Stimulated activated CD8-positive, alpha-beta memory T cell treated with anti-CD3 and anti-CD28 coated beads, Interleukin-4, amount 100 ng/mL, for 24 hours (primary cell): ENCODE measurements at places on chromosomes 7 and 10.
A peak's percentile ranks its signal among the peaks of the same experiment; 100 is the strongest.

DNA sequence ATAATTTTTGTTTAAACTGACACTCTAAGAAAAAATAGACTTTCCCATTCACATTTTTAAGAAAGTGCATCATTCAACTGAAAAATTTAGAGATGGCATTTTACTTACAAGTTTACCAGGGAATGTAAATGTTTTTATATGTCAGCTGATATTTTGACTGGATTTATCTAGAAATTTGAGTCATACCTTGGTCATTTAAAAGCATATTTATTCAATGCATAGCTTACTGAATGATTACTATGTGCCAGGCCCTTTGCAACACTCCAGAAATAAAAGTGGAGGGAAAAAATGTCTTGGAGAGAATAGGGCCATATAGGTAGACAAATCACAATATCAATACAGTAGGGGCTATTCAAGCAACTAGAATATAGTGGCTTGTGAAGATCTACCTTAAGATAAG, 98.4 kb upstream of the FAM3C start:
- DNase-seq = no peak

GRCh38 chr10:102801978-102802377, 35.2 kb downstream of the CYP17A1 start:
- no peak for DNase-seq

GRCh38 chr10:63199716-63200115, 66.6 kb downstream of the NRBF2 start:
- no peak for DNase-seq

DNA sequence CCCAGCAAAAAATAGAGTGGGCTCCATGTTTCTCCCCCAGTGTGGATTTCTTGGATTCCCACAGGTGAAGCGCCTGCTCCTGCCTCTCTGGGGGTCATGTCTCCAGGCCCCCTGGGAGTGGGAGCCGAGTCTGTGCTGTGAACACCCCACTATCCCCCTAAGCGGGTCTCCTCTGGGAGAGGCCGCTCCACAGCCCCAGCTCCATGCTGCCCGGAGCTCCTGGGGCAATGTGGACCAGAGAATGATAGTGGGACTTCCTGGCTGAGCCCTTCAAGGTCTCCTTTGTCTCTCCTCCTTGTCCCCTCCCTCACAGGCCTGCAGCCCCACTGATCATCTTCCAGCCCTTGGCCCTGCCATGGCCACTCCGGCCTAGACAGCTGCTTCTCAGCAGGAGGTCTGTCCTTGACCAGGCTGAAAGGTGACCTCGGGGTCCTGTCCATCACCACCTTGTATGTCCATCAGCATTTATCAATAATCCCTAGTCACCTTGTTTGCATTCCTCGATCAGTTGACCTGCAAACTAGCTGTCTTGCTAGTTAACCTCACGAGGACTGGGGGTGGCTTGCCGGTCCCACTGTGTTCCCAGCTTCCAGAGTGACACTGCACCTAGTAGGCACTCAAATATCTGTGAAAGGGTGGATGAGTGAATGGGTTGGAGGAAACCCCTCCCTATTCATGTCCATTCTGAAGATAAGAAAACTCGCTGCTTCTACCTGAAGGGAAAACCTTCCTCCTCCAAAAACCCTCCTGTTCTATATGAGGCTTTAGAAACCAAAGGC, 776 bp upstream of the CALML3 start:
- DNase-seq = no peak

GRCh38 chr7:44535348-44536064, 5.6 kb downstream of the NPC1L1 start:
- DNase-seq = no peak

DNA sequence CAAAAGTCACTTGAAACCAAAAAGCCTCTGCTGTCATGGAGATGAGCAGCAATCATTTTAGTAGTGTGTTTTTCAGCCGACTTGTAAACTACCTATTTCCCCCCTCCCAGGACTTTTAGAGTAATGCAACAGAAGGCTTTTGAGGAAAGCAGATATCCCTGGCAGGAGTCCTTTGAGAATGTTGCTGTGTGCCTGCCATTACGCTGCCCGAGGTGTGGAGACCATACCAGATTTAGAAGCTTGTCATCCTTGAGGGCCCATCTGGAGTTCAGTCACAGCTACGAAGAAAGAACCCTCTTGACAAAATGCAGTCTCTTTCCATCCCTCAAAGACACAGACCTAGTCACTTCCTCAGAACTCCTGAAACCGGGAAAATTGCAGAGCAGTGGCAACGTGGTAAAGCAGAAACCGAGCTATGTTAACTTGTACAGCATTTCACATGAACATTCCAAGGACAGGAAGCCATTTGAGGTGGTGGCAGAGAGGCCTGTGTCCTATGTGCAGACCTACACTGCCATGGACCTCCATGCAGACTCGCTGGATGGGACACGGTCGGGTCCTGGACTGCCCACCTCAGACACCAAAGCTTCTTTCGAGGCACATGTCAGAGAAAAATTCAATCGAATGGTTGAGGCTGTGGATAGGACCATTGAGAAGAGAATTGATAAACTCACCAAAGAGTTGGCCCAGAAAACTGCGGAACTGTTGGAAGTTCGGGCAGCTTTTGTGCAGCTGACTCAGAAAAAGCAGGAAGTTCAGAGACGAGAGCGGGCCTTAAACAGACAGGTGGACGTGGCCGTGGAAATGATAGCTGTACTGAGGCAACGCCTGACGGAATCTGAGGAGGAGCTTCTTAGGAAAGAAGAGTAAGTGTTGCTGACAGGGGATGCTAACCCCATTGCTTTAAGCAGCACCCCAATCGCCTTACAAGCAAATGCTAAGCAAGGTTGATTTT, 2.2 kb downstream of the ZNF365 start:
- no peak for DNase-seq

- DNase-seq = no peak
These were observed 414 bp downstream of the HOXA2 start for GRCh38 chr7:27101957-27102580.

GRCh38 chr10:103761075-103761920, 94.1 kb downstream of the SH3PXD2A start:
- no peak for DNase-seq

- no peak for DNase-seq
These were observed 477.0 kb upstream of the GALNT17 start for GRCh38 chr7:70654979-70655378.

DNA sequence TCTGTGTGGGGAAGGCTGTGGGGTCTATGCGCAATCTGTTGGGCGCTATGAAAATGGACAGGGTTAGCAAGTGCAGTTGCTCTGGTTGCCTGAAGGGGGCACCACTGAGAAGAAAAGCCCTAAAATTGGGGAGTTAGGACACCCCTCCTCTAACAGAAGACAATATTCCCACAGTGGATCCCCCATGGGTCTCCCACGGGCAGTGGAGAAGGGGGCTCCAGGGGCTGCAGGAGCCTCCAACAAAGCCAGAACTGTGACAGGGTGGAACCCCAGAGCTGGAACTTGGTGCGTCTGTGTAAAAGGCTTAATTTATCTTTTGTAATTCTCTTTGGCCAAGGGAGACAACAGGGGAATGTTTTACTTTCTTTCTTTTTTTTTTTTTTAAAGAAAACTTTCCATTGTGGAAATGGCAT, 12.5 kb upstream of the COL13A1 start:
- DNase-seq = no peak

DNA sequence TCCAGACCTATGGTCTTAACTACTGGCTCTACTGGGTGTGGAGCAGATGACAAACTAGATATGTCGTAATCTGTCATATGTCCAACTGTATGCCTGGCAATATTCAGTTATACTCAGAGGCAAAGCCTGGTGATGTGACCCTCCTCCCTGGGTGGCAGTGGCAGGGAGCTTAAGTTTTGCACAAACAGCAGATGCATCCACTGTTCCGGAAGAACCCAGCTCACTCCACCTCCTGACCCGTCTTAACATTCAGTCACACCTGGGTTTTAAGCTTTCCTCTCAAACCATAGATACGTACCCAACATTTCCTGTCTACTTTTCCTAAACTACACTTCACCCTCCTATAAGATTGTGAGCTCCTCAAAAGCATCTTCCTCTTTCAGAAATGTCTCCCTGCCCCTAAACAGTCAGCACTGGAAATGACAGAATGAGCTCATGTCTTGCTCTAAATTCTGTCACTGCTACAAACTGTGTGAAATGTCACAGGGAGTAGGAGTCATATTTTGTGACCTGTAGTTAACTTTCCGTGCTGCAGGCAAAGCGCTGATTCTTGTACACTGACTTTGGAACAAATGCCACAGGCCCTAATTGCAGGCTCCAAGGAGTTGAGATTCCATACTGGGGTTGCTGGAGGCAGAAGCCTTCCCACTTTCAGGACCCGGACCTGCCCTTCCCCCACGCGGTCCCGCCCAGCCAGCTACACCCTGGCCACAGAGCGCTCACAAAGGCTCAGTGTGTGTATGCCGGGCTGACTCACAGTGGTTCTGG, 23.9 kb downstream of the SCD start:
- peak; percentile 51 for DNase-seq

GRCh38 chr10:122435212-122435827, 19.1 kb upstream of the ARMS2 start:
- no peak for DNase-seq

GRCh38 chr10:103881416-103882284, 26.3 kb upstream of the SH3PXD2A start:
- no peak for DNase-seq

- DNase-seq = no peak
These were observed 70.1 kb downstream of the RELN start for GRCh38 chr7:103919272-103919868.

GRCh38 chr10:96560966-96561887, 25.6 kb downstream of the TM9SF3 start:
- DNase-seq = no peak

DNA sequence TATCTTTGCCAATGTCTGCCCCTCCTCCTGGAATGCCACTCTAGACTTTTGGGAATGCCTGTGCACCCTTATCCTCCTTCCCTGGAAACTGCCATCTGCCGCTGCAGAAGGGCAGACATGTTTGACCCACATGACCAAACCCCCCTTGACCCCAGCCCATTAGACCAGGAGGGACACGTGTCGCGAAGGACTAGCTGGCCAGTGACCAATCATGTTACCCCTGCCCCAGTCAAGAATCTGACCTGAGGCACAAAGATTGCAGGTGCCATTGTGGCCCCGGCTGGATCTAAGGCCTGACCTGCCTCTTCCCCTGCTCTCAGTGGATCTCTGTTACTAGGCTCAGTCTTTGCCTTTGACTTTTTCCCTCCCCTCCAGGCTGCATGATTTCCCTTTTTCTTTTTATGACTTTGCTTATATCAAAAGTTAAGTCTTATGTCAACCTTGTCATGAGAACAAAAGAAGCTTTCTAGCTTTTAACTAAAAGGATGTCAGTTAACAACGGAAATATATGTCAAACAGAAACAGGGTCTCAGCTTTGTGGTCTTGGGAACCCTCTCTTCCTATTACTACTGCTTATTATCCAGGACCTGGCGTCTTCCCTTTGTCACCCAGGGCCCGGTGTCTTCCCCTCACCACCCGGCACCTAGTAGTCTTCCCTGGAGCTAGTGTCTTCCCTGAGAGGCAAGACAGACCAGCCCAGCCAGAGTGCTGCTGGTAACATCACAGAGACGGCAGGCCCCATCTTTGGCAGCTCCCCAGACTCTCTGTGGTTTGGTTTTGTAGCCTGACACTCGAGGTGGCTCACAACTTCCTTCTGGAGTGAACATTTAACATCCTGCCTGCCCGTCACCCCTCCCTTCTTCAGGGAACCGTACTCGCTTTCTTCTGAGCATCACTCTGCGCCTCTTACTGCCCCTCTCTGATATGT, 24.4 kb upstream of the PPIF start:
- peak; percentile 65 for DNase-seq
